Posterior vena cava (tissue), 2 donors: ENCODE measurements at places on chromosomes 7 and 10. TPM values are rescaled to one million over a fixed set of nuclear protein-coding genes. Genes with fewer than 3 reads are reported as not detected.

KIAA1217 gene
- total RNA-seq: 11.8 TPM

FAM25C gene
- total RNA-seq: not detected

POMZP3 gene
- 6.9 TPM for total RNA-seq

PILRA gene
- total RNA-seq: 15.3 TPM

FBXO24 gene
- 0.14 TPM for total RNA-seq

KCP gene
- total RNA-seq: 0.95 TPM

ARHGAP22 gene
- total RNA-seq: 13.4 TPM

NUTM2E gene
- total RNA-seq: 0.46 TPM

GRCh38 chr10:5293691-5294550 lies 70.8 kb upstream of the UCN3 start:
- DNase-seq: peak; percentile 86

DNA sequence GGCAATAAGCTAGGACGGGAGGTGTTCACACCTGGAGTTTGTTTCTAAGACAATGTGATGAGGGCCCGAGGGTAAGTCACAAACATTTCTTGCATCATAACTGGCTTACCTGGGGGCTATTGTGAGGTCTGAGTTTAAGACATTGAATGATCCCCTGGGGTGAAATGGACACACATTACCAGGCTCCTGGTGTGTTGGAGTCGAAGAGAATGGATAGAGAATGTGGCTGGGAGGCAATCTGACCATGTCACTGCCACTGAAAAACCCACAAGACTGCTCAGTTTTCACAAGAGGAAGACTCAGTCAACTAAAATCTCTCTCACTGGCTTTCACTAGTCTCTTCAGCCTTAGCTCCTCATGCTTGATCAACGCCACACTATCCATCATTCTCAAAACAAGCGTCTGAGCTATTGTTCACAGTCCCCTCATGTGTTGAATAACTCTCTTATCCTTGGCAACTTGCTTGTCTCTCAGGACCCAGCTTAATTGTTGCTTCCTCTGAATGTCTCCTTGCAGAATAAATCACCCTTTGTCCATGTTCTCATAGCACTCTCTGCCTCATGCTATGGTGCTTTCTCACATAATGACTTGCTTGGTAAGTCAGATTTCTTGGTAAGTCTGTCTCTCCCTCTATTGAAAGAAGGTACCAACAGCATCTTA lies at the start of gene C10orf120:
Gene C10orf120 (minus strand): TSS at position 51 of the 660 bp plus-strand sequence. CDS start 56 bp downstream, outside the sequence.
- DNase-seq: no peak

- DNase-seq: peak; percentile 57
Observed at GRCh38 chr7:157527686-157528085, 190.9 kb downstream of the DNAJB6 start.

- no peak for DNase-seq
Observed at GRCh38 chr10:458421-458851, 231.0 kb downstream of the DIP2C start.

- no peak for DNase-seq
Observed at GRCh38 chr10:60323162-60323561, 66.5 kb downstream of the ANK3 start.

GRCh38 chr10:131738396-131738735 lies 162.4 kb upstream of the PPP2R2D start:
- DNase-seq: peak; percentile 64

DNA sequence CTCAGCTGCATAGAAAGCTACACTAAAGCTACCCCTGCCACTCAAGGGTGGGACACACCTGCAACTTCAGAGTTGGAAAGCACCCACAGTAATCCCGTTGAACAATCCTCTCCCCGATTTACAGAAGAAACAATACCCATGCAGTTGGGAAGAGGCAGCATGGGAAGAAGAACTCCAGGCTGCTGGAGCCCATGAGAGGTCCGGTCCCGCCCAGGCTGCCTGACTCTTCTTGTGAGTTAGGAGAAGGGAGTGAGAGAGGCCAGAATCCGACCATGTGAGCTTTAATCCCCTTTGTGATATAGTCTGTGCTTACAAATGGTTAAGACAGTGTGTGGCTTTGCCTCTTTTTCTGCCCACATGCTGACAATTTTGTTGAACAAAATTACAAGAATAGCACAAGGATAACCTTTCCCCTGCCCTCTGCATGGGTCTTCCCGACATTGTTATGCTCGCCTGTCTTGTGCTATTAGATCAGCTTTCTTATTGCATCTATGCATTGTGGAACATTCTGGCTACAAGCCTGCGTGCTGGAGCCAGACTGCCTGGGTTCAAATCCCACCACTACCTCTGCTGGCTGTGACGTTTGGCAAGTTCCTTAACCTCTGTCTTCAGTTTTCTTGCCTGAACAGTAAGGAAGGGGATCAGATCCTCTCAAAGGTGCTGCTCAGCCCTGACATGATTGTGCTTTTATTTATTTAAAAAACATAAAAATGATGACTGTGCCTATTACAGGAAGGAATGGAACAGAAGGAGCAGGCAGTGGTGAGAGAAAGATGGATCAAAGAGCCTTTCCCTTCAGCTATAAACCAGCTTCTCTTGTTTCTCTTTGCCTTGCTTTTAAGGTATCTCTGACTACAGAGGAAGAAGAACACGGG lies 56.0 kb downstream of the BPGM start:
- DNase-seq: no peak

DNA sequence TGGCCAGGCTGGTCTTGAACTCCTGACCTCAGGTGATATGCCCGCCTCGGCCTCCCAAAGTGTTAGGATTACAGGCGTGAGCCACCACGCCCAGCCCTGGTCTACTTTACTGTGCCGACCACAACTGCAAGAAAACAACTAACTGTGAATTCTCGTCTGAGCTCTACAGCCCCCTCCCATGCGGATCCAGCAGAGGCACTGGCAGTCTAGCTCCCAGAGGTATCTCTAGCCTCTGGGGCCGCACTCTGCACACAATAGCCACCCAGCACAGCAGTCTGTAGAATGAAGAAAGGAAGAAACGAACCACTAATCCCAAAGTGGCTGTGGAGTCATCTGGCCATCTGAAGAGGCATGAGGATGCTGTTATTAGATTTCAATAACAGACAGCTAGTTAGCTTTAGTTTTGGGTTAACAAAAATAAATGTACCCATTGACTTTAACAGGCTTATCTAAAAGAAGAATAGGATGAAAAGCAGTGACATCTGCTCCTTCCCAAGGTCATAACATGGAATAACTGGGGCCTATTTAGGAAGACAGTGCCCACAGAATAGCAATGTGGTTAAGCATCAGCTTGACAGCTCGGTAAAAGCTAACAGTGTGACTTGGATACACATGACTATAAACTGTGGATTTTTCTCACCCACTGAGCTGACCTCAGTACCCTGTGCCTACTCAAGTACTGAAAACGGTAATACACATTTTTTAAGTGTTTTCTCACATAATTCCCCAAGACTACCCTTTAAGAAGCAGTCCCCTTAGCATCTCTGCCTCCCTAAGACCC lies 131.9 kb downstream of the TNS3 start:
- DNase-seq: peak; percentile 47

DNA sequence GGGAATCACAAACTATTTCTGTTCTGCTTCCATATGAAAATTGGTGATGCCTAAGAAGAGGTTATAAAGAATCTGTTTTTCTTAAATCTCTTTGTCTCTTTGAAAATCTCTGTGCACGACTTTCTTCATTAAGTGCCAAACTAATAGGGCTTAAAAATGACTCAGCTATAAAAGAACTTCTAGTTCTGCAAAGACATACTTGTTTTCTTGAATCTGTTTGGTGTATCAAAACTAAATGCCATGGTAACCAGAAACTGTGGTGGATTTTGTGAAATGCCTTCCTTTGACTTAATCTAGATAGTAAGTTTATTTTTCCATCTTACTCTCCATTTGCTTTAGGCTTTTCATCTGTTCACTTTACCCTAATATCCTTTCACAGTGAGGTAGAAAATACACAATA lies 417.8 kb downstream of the PARD3 start:
- DNase-seq: no peak

- DNase-seq: peak; percentile 82
Observed at GRCh38 chr7:98217623-98218582, 6.7 kb downstream of the BHLHA15 start.

- DNase-seq: no peak
Observed at GRCh38 chr10:50260791-50261281, 9.5 kb upstream of the ASAH2 start.

DNA sequence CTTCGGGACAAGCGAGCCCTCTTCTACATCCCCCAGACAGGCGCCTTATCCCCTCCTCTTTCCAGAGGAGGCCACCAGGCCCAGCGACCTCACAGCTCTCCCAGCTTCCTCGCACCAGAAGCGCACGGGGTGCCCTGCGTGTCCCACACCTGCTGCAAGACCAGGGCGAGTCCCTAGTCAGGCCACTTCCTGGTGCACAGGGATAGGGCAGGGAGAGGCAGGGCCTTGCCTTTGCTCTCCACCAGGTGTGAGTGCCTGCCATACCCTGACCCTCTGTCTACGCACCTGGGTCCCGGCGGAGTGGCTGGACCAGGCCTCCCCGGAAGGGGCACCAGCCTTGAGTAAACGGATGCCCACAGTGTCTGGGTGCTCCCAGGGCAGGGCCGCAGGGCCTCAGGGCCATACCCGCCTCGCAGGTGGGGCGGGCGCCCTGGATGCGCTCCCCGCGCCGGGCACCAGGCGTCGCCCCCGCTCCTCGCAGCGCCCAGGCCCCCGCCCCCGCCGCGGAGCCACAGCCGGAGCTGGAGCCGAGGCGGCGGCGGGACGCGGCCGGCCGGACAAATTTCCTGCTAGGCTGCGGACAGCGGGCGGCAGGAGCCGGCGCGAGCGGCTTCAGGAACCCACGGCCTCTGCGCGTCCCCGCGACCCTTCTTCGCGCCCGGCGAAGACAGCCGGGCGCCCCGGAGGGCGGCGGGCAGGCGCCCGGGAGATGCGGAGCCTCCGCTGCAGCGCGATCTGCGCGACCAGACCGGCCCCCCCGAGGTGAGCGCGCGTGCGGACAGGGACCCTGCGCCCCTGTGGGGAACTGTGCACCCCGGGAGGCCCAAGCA lies at the start of gene PTPRE:
Gene PTPRE (plus strand): TSS at position 556 of the 830 bp plus-strand sequence. CDS start 133,779 bp downstream, outside the sequence.
- peak; percentile 93 for DNase-seq

DNA sequence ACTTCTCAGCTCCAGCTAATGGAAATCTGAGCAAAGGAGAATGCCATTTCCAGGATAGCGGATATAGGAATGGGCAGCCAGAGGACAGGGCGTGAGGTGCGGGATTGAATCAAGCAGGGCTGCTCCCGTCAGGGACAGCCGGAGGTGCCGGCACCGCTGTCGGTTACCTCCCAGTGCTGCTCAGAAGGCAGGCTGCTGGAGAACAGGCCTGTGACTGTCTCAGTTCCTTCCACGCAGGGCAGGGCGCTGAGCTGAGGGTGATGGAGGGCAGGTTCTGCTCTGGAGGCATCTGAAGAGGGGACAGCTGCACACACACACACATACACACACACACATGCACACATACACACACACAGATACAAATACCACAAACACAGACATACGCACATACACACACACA lies 111.1 kb downstream of the DOCK1 start:
- no peak for DNase-seq

- no peak for DNase-seq
Observed at GRCh38 chr10:97849687-97850402, at the start of gene GOLGA7B. GOLGA7B (plus strand) TSS chr10:97849843; CDS start chr10:97850304, 461 bp downstream.

DNA sequence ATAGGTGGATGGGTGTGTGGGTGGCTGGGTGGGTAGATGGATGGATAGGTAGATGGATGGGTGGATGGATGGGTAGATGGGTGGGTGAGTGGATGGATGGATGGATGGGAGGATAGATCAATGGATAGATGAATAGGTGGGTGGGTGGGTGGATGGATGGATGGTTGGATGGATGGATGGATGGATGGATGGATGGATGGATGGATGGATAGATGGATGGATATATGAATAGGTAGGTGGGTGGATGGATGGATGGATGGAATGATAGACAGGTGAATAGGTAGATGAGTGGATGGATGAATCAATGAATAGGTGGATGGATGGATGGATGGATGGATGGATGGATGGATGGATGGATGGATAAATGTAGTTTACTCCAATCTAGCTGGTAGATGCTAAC lies 52.7 kb downstream of the FRMPD2 start:
- no peak for DNase-seq

DNA sequence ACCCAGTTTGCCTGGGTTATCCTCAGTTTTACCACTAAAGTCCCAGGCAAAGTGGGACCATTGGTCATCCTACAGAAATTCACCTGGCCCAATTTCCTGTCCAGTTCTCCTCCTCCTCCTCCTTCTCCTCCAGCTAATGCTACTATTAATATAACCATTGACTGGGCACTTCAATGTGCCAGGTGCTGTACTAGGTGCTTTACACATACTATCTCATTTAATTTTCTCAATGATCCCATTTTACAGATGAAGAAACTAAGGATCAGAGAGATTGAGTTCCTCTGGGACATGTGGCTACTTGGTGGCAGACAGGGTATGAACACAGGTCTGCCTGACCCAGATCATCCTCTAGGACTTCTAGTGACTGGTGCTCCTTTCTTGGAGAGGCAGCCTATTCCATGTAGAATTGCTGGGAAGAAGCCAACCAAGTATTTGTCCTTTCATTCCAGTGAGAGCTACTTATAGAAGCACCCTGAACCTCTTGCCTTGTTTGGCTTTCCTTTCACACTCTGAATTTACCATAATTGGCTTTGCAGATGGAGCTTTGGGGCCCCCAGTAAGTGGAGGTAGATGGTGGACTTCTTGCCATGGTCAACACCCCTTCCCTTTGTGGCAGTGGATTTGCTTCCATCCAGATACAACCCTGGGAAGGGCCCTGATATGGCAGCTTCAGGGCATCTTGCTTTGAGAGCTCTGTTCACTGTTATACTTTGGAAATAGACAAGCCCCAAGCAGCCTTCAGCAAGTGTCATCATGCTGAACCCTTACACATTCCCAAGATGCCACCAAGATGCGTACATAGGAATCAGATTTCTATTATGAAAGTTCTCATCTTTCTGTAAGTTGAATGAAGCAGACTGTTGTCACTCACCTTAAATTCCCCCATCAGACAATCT lies 78.7 kb downstream of the MYOF start:
- DNase-seq: no peak

DNA sequence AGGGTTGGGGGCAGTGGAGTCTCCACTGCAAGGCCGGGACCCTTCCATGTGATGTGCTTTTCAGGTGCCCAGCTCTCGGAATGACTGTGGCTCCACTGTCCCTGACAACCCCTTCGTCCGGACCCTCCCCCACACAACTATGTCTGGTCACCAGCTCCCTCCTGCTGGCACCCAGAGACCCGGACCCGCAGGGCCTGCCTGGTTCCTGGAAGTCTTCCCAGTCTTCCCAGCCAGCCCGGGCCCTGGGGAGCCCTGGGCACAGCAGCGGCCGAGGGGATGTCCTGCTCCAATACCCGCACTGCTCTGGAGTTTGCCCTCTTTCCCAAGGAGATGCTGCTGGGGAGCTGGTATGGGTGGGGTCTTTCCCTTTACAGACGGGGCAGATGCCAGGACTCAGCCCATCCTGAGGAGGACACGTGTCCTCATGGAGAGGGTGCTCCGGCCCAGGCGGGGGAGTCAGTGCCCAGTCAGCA lies 5.5 kb downstream of the ATP6V0E2 start:
- no peak for DNase-seq

- peak; percentile 58 for DNase-seq
Observed at GRCh38 chr7:45696476-45696875, 122.3 kb downstream of the ADCY1 start.

- no peak for DNase-seq
Observed at GRCh38 chr7:29623973-29624372, 60.3 kb downstream of the PRR15 start.

- DNase-seq: no peak
Observed at GRCh38 chr10:1420661-1421362, 316.5 kb downstream of the ADARB2 start.
